Occipital lobe (tissue), 3 donors: ENCODE measurements at places on chromosomes 11 and 22. TPM values are rescaled to one million over a fixed set of nuclear protein-coding genes. Genes with fewer than 3 reads are reported as not detected.
A peak's percentile ranks its signal among the peaks of the same experiment; 100 is the strongest.

GRCh38 chr11:68216171-68216938, 3.3 kb upstream of the KMT5B start:
- DNase-seq: no peak

DNA sequence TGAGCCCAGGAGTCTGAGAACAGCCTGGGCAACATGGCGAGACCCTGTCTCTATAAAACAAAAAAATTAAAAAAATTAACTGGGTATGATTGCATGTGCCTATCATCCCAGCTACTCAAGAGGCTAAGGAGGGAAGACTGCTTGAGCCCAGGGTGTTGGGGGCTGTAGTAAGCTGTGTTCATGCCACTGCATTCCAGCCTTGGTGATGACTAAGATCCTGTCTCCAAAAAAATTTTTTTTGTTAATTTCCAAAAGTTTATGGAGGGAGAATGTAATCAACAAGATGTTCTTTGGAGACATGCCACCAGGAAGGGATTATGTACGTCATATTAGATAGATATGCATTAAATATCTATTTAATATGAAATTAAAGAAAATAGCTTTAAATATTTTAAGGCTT, 267.5 kb downstream of the SBF2 start:
- no peak for DNase-seq

- no peak for DNase-seq
Observed at GRCh38 chr11:46913484-46913883, 4.9 kb downstream of the LRP4 start.

GRCh38 chr11:103537904-103538502, 428.8 kb downstream of the DYNC2H1 start:
- DNase-seq: no peak

DNA sequence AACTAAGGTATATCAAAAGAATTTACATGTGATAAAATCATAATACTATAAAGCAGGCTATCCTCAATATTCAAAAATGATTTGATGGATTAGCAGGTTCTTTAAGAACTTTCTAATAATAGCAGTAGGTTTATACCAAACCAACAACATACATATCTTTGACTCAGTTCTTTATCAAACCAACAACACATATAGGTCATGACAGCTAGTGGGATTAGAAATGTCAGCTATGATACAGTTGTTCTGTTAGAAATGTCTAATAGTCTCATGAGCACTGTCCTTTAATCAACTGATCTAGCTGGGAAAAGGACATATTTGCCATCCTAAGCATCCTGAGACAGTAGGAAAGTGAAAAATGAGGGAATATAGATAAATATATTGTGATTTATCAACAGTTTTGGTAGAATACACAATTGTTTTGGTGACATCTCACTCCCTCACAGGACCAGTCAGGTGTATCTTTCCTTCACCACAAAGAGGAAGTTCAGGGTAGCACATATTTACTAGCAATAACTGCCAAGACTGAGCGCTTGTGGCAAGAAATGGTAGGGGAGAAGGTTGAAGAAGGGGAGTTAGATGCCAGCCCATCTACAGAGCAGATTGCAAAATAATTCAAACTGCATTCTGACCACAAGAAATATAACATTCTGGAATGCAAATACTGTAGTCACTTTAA, 90.8 kb upstream of the APOA1 start:
- no peak for DNase-seq

DNA sequence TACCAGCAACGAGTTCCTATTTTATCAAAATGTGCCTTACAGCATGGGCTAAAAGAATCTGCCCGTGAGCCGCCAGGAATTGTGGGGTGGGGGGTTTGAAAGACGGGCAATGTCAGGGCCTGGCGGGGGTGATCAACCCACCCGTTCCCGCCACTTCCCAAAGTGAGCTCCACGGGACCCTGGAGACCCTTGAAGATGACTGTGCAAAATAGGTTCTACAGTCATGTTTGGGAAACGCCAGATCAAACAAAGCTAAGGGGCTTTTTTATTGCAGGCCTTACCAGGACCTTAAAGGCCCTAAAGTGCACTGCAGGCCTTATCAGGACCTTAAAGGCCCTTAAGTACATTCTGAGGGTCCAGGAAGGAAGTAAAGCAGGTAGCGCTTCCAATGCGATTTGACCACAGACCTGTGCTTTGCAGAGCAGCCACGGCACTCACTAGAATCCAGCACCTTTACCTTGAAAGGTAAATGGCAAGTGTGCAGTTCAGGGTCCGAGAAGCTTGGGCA, 404.1 kb downstream of the SHANK2 start:
- no peak for DNase-seq

GRCh38 chr11:33598426-33599069, 102.1 kb downstream of the C11orf91 start:
- peak; percentile 72 for DNase-seq

DNA sequence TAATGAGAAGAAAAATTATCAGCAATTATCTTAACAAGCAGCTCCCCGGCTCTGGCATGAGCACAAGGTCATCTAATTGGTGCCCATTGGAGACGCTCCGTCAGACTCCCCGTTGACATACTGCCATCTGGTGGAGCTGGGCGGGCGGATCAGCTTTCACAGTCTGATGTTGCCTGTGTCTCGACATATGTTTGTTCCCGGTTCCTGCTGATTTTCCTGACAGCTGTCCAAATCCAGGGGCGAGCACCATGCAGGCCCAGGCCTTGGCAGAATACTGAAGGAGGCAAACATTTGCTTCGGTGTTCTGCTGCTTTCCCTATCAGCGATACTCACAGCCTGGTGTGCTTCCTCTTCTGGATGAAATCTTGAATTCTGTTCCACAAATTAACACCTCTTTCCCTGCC, 43.8 kb upstream of the BARX2 start:
- DNase-seq: peak; percentile 83

- no peak for DNase-seq
Observed at GRCh38 chr11:100777103-100777502, 90.0 kb downstream of the ARHGAP42 start.

DNA sequence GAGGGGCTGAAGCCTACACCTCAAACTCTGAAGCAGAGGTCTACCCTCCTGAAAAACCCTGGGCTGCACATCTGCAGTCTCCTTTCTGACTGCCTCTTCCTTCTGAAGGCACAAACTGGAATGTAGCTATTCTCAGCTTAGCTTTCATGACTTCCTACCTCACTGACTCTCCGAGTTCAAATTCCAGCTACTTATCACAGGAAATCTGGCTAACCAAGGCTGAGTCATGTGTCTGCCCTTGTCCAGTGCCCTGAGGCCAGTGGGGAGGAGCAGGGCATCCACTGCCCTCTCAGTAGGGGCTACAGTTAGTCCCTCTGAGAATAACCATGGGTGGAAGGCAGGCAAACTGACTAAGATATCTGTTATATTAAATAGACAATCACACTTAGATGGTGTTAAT, 29.2 kb downstream of the PDGFD start:
- no peak for DNase-seq

OR52I2 gene
- total RNA-seq: not detected

INSC gene
- total RNA-seq: 0.31 TPM

CABP7 gene
- 1.1 TPM for total RNA-seq
